Urinary bladder (tissue), 4 donors: ENCODE measurements at places on chromosomes 7 and 10. TPM values are rescaled to one million over a fixed set of nuclear protein-coding genes. Genes with fewer than 3 reads are reported as not detected.

- no peak for DNase-seq
These were observed 27.8 kb downstream of the AFAP1L2 start for GRCh38 chr10:114376523-114376922.

DNA sequence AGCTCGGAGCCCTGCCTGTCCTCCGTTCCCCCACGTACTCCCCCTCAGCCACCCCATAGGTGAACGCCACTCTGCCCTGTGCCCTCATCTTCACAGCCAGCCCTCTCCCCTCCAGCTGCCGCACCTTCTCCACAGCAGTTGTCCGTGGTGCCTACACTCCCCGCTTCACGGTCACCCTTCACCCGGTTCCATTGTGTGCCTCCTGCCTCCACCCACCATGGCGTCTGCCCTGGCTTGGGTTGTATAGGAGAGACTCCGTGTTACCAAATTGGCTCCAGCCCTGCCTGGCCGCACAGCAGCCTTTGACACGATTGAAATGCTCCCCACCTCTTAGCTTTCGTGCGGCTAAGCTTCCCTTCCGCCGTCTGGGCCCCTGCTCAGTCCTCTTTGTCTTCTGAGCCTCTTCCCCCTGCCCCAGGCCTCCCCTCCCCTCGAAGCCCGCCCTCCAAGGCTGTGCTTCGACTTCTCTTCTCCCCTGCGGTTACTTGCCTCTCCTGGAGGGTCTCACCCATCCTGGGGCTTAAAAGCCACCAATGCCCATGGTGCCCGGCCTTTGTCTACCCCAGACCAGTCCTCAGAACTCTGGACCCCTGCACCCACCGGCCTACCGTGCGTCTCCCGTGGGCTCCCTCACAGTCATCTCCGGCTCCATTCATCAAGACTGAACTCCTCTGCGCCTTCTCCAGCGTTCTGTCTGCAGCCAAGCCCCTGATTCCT, 18.5 kb upstream of the NODAL start:
- DNase-seq = no peak

DNA sequence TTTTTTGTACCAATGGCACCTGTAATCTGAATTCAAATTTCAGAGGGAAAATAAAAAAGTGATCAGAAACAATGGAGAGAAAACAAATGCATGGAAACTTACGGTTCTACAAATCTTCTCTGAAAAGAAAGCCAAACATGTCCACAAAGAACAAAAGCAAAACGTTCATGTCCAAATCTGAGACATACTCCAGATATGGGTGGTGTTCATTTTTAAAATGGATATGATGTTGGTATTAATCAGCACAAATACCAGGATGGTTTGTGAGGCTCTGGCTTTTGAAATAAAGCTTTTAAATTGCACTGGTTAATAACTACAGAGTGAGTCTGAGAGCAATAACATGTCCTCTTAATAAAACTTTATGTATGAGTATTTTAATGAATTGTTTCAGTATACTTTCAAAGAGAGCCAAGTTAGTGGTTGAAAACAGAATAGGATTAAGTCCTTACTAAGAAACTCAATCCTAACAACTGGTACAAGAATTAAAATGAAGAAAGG, 366.4 kb downstream of the INHBA start:
- DNase-seq = no peak

DNA sequence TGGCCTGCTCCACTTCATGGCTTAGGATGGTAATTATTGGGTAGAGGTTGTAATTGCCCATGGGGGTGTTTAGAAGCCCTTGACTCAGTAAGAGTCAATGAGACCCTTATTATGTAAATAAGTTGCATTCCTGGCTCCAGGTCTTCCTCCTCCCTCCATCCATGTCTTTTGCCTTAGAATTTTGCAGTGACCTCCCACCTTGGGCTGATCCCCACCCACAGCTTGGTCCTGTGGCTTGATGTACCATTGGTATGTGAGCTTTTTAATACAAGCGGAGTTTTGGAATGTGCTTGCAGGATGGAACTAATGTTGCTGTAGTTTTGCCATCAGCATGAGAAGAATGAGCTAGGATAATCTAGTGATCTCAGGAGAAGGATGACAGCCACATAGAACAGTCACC, 73.2 kb upstream of the DGKI start:
- no peak for DNase-seq

- no peak for DNase-seq
These were observed 77.3 kb upstream of the GRID1 start for GRCh38 chr10:86443936-86444335.

GRCh38 chr7:4964506-4964905, 5.5 kb upstream of the MMD2 start:
- peak; percentile 13 for DNase-seq

DNA sequence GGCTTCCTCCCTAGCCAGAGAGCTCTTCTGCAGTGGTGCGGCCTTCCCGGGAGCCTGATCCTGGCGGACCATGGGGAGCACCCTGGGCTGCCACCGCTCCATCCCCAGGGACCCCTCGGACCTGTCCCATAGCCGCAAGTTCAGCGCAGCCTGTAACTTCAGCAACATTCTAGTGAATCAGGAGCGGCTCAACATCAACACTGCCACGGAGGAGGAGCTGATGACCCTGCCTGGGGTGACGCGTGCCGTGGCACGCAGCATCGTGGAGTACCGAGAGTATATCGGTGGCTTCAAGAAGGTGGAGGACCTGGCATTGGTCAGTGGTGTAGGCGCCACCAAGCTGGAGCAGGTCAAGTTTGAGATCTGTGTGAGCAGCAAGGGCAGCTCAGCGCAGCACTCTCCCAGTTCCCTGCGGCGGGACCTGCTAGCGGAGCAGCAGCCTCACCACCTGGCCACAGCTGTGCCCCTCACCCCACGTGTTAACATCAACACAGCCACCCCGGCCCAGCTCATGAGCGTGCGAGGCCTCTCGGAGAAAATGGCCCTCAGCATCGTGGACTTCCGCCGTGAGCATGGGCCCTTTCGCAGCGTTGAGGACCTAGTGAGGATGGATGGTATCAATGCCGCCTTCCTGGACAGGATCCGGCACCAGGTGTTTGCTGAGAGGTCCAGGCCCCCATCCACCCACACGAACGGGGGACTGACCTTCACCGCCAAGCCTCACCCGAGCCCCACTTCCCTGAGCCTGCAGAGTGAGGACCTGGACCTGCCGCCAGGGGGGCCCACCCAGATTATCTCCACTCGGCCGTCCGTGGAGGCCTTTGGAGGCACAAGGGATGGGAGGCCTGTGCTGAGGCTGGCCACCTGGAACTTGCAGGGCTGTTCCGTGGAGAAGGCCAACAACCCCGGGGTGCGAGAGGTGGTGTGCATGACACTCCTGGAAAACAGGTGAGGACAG, 1.5 kb downstream of the EEPD1 start:
- DNase-seq = no peak

Gene MRM2
- 10.3 TPM for total RNA-seq

Gene MEIG1
- total RNA-seq = not detected

- no peak for DNase-seq
These were observed 64.8 kb upstream of the GRM8 start for GRCh38 chr7:127317447-127317961.

- DNase-seq = no peak
These were observed 30.0 kb downstream of the LAMB1 start for GRCh38 chr7:107972941-107973376.

DNA sequence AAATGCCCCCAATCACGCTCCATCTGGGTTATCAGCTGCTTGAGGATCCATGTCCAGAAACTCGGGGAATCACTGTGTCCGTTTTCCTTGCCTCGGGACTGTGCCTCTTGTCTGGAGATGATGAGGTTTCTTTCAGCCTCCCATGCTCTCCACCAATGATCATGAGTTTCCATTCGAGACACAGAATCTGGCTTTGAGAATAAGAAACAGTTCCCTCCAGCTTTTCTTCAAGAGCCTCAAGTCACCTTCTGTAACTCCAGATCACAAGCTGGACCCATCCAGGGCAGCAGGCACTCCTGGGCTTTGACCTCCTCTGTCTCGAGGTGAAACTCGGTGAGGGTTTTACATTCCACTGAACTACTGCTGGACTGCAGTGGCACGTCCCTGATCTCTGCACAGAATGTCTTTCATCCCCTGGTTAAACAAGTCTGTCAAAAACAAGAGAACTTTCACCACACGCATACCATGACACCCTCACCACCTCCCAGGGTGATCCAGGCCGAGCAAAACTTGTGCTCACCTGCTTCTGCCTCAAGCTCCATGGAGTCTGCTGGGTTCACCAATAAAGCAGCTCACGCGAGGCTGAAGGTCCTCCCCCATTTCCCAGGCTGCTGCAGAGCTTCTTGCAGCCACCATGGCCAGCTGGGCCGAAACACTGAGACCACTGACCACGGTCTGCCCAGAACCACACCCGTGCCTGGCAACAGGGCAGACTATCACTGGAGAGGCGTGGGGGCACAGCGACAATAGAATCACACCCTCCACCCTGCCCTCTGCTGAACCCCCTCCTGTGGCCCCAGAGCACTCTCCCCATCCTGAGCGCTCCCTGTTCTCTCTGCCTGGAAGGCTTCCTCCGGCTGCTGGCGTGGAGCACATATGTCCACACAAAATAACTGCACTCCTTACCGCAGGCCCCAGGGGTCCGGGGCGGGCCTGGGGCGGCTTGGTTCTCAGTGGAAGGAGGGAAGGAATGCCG, 25.1 kb downstream of the MAT1A start:
- no peak for DNase-seq
